ENCODE measurements at places on chromosomes 4 and X.
A peak's percentile ranks its signal among the peaks of the same experiment; 100 is the strongest.

DNA sequence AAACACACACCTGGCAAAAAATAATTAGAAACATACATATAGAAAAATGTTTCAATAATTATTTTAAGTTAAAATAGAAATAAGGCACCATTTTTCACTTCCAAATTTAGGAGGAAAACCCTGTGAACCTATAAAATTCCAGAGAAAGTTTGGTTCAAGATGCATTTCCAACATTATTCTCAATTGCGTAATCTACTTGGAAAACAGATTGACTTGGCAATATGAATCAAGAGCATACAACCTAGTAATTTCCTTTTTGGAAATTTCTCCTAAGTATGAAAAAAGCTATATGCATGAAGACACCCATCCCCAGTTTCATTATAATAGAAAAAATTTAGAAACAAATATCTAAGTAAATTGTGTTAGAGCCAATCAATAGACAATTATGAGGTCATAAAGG is 242.9 kb downstream of the IQCM start:
- DNase-seq = no peak

DNA sequence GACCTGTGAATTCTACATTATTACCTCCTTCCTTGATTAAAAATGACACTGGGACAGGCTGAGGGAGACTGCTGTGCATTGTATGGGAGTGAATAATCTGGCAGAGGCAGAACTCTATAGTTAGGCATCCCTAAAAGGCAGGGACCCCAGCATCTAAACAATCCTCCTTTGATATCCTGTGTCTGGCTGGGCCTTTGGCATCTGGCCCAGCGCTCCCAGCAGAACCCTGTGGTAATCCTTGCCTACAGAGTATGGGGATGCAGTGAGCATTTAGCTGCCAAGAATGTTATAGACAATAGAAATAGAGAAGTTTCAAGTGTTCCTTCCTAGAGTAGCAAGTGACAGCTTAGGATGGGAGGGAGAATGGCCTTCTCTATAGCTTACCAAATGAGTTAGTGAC is 38.5 kb downstream of the ZCCHC12 start:
- DNase-seq = no peak

DNA sequence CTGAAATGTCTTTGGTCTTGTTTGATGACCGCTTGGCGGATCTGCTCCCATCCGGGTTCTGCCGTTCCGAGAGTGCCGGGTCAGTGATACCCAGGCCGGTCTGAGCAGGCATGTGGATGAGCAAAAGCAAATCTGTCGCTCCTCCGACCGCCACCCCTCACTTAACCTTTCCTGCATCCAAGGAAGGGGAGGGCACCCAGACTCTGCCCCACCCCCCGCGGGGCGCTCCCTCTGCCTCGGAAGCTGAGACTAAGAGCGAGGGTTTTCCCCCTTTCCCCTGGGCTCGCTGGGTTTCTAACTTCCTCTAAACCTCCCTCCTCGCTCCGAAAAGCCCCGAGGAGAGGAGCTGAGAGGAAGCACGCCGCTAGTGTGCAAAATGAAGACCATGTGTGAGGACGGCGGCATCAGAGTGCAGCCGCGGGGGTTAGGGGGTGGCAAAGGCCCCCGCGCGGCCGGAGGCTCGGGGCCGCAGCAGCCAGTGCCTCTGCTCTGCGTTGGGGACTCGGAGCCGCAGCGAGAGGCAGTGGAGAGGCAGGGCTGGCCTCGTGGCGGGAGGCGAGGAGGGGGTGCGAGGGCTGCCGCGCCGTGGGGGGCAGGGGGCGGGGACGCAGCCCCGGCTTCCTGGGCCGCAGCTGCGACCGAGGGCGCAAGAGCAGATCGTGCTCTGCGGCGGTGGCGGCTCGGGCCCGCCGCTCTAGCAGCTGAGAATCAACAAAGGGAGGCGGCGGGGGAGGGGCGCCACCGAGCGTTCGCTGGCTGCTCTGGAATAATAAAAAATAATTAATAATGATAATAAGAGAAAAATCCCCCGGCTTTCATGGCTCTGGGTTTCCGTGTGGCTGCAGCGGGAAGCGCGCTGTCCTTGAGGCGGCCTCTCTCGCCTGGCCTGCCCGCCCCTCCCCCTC is 55.8 kb upstream of the BCOR start:
- no peak for DNase-seq

GRCh38 chrX:102711872-102712215 is 404 bp upstream of the GPRASP2 start:
- DNase-seq = no peak

- DNase-seq = no peak
Measured at GRCh38 chr4:4526401-4526800, 15.4 kb downstream of the STX18 start.

- DNase-seq = no peak
Measured at GRCh38 chrX:153706799-153707198, 17.4 kb downstream of the BCAP31 start.

GRCh38 chrX:38935561-38935960 is 134.3 kb downstream of the MID1IP1 start:
- no peak for DNase-seq

GRCh38 chr4:137531986-137532868 is at the start of gene PCDH18:
Gene PCDH18, minus strand, starts transcription at chr4:137532494. Its CDS starts 406 bp downstream, at chr4:137532088.
- DNase-seq = peak; percentile 79

DNA sequence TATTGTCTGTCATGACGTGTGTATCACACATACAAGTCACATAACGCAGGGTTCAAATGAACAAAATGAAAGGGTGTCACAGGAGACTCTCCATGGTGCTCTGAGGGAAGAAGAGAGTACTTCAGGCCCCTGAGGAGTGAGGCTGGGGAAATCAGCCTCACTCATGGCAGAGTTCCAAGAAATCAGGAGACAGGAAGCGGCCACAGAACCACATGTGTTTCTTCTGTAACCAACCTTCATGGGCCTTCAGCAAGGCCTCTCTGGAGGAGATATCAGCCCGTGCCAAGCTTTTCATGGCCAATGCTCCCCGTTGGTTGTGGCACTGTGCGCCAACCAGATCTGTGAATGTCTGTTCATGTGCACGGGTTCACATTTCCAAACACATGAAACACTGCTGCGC is 76.0 kb downstream of the NAT8L start:
- DNase-seq = no peak

DNA sequence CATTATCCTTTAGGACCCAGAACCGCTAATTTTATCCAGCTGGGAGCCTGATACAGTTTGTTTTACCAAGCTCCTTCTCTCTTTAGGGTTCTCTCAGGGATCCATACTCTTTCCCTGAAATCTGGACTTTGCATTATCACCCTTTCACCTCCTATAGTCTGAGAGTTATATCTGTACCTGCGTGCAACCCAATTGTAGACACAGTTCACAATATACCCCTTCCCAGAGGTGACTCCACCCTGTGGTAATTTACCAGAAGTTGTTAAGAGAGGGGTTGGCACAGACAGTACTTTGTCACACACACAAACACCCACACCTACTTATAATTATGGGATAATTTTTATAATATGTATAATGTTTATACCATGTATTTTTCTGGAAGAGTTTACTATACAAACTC is 275.8 kb upstream of the NR3C2 start:
- DNase-seq = no peak

DNA sequence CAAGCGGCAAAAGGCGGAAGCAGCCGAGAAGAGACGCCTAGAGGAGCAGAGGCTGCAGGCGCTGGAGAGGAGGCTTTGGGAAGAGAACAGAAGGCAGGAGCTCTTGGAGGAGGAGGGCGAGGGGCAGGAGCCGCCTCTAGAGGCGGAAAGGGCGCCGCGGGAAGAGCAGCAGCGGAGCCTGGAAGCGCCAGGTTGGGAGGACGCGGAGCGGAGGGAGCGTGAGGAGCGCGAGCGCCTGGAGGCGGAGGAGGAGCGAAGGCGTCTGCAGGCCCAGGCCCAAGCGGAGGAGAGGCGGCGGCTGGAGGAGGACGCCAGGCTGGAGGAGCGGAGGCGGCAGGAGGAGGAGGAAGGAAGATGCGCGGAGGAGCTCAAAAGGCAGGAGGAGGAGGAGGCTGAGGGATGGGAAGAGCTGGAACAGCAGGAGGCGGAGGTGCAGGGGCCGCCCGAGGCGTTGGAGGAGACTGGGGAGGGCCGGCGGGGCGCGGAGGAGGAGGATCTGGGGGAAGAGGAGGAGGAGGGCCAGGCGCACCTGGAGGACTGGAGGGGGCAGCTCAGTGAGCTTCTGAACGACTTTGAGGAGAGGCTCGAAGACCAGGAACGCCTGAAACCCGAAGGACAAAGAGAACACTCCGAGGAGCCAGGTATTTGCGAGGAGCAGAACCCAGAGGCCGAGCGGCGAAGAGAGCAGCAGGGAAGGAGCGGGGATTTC is 72.9 kb downstream of the AASDH start:
- DNase-seq = no peak

DNA sequence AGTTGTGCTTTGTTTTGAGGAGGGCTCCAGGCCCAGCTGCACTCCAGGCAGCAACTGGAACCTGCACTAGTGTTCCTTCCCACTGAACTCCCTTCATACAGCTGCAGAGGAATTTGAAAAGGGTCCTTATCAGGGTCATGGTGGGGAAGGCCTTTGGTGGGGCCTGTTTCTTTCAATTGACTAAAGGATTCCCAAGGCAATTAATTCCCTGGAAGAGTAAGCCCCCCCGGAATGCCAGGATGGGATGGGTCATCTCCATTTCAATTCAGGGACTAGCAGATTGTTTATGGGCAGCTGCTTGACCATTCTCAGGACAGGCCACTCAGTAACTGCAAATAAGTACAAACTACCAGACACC is 45.3 kb downstream of the TSC22D3 start:
- no peak for DNase-seq

DNA sequence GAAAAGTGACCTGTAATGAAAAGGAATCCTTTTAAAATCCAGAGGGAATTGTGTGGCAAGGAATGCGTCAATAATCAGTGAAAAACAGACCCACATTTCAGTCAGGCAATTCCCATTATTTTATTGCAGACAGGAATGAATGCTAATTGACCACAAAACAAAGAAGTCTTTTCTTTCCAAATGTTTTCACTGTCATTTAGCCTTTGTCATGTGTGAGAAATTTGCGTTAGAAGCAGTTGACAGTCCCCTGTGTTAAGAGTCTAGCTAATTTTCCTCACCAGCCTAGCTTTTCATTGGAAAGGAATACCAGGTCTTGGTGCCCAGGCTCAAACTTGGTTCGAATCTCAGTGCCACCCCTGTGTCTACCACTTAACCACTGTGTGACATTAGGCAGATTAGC is 83.4 kb downstream of the KIT start:
- no peak for DNase-seq

DNA sequence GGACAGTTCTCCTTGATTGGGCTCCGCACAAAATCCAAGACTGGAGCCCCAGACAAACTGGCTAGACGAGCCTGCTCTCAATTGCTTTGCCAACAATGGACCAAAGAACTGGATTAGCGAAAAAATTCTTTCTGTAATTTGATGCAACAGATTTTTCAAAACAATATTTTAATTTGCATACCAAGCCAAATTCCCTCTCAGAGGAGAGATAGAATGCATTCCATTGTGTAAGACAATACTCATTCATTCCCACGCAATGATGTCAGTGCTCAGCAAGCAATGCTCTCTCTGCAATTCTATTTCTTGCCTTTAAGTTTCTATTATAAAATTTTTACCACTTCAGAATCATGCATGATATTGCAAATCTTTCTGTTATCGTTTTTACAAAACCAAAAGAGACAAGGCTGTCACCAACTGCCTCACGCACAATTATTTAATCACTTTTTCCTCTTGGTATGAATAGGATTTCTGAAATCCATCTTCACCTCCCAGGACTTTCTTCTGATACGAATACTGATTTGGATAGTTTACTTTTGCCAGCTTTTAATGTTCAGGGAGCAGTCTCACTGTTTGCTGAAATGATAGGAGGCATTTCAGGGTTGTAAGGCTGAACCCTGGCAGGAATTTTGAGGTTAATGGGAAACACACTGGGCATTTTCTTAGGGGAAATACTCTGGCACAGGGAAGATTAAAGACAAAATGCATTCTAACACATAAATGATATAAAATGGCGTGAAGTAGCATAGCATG is 46.1 kb upstream of the HCCS start:
- no peak for DNase-seq

GRCh38 chr4:82694892-82695291 is 103.7 kb downstream of the SCD5 start:
- no peak for DNase-seq

DNA sequence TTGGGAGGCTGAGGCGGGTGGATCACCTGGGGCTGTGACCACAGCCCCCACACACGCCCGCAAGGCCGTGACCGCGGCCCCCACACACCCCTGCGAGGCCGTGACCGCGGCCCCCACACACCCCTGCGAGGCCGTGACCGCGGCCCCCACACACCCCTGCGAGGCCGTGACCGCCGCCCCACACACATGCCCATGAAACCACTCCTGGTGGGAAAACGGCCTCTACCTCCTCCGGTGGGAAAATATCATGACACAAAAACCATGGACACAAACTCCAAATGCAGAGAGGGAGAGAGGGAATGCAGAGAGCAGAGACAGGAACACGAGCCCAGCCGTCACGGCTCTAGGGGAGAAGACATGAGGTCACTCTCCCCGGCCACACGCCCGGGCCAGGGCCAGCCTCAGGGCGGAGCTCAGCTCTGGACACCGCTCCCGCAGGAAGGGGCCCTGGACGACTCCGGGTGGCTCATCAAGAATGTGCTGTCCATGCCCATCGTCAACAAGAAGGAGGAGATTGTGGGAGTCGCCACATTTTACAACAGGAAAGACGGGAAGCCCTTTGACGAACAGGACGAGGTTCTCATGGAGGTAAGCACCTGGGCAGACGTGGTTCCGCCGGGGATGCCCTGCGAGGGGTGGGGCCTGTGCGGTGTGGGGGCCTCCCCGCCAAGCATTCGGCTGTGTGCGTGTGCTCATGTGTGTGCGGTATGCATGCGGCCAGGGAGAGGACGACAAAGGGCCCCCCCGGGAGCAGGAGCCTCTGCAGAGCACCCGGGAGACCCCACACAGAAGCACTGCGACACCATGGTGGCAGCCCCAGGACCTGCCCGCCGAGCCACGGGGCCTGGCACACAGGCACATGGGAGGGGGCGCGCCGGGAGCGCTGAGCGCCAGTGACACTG is 17.4 kb downstream of the ATP5ME start:
- no peak for DNase-seq

DNA sequence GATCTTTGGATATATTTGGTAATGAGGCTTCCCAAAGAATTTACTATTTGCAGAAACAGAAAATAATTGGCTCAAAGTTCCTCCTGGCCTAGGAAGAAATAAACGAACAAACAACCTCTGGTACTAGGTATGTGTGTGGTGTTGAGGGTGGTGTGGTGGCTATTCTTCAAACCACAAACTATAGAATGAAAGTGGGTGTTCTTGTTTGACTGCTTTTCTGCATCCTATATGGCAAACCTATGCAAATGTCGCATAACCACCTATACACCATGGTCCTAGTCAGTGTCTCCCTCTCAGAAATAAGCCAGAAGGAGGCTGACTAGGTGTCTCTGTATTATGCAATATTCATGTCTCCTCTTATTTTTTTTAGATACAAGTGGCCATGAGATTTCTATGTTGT is 106.6 kb upstream of the PCDH18 start:
- no peak for DNase-seq

DNA sequence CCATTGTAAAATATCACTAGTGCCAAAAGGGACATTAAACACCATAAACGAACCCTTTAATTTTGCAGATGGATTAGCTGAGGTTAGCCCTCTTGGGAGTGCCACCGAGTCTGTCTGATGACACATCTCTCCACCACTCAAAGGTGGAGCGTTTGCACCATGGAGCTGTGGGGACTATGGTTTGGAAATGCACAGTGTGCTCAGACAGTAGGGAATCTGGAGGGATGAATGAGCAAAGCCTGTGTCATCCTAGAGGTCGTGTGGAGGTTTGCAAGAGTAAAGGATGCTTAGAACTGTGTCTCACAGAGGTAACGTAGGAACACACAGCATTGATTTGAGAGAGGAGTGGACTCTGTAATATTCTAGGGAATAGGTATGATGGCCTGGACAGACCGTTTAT is 93.7 kb downstream of the CLNK start:
- DNase-seq = no peak

Measured in type B pancreatic cell (in vitro differentiated cells).